ENCODE measurements at places on chromosomes 4 and X.
A peak's percentile ranks its signal among the peaks of the same experiment; 100 is the strongest.

- DNase-seq: no peak
Observed at GRCh38 chrX:15382813-15383212, 1.4 kb downstream of the VEGFD start.

- no peak for DNase-seq
Observed at GRCh38 chrX:39611468-39611867, 486.3 kb downstream of the BCOR start.

DNA sequence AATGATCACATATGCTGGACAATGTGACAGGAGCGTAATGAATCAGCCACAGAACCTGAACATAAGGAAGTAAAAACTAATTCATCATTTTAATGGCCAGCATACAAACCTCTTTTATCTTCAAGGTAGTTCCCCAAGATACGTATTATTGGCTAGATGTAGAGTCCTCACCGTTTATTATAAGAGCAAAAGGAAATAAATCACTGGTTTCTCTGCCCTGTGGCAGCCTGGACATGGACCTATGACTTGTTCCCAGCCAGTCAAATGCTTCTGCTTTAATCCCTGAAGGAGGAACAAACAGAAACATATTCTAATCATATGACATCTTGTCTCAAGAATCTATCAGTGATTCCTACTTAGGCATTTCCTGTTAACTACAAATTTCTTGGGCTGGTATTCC, 86.8 kb upstream of the FAM241A start:
- no peak for DNase-seq

DNA sequence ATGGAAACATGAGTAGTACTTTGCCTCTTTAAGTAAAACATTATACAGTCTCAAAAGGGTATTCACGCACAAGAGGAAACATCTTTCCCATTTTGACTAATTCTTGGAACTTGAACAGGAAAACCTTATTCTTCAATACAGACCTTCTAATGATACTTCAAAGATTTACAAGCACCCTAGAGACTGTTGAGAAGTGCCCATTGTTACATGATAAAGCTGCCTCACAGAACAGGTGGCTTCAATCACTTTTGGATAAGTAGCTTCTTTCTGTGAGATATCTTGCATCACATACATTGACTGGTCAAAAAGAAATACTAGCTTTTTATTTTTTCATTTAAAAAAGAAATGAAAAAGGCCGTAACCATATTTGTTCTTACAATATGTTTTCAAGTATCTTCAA, 219.4 kb downstream of the EPHA5 start:
- DNase-seq: no peak

DNA sequence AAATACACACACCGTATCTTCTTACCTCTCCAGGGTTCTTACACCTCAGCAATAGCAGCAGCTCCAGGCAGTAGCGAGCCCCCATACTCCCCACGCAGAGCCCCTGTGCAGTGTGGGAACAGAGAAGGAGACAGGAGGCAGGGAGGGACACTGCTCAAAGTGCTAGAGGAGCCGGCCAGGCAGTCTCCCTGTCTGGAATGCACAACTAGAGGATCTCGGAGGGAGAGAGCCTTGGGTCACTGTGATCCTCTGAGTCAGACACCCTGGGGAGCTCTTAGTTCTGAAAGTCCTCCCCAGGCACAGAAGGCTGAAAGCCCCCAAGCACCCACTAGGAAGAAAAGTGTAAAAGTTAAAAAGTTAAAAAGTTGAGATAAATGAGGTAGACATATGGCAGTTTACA, 16.0 kb downstream of the AMELX start:
- DNase-seq: no peak

DNA sequence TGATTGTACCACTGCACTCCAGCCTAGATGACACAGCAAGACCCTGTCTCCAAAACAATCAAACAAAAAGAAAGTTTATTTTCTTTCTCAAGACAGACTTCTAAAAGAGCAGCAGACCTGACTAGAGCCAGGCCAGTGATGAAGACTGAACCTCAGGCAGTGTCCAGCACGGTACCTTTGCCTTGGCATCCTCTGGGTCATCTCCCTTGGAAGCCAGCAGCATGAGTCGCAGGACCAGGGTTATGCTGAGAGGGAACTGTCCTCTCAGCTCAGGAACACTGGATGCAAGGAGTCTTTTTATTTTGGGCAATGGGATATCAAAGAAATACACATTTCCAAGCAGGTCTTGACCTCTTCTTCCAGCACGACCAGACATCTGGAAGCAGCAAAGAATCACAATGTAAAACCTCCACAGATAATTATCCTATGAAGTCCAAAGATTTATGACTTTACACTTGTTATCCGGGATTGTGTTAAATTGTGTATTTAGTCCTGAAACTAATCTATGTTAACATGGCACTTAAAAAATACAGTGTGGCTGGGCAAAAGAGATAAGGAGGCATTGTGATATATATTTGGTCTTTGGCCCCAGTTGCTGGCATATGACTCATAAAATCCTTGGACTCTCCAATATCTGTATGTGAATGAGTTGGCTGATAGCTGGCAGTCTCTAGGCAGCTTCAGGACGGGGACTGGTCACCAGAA, 66.0 kb upstream of the DDX60 start:
- DNase-seq: peak; percentile 56

GRCh38 chr4:48780865-48781214, 761 bp upstream of the FRYL start:
- DNase-seq: no peak

DNA sequence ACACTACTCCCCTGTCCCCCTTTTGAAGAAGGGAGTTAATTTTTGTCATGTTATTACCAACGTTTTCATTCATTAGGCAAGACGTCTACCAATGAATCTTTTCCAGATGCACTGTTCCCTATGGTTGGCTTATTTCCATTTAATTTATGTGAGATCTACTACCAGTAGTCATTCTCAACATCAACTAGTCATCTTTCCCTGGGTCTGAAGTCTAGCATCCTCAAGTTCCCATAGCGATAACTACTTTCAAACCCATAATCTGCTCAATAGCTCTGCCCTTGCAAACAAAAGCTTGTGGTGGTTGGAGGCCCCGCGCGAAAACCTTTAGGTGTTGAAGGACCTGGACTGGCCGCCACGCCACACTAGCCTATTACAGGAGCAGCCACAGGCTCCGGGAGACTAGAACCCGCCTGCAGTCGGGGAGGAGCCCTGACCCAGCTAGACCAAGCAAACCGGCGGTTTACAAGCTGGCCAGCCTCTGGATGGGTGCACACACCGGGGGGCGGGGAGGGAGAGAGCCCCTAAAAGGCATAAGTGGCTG, 746 bp downstream of the PPAT start:
- peak; percentile 63 for DNase-seq

- DNase-seq: no peak
Observed at GRCh38 chr4:57043347-57044251, 64.9 kb downstream of the POLR2B start.

GRCh38 chr4:108821351-108821930, 58.6 kb upstream of the ETNPPL start:
- no peak for DNase-seq

DNA sequence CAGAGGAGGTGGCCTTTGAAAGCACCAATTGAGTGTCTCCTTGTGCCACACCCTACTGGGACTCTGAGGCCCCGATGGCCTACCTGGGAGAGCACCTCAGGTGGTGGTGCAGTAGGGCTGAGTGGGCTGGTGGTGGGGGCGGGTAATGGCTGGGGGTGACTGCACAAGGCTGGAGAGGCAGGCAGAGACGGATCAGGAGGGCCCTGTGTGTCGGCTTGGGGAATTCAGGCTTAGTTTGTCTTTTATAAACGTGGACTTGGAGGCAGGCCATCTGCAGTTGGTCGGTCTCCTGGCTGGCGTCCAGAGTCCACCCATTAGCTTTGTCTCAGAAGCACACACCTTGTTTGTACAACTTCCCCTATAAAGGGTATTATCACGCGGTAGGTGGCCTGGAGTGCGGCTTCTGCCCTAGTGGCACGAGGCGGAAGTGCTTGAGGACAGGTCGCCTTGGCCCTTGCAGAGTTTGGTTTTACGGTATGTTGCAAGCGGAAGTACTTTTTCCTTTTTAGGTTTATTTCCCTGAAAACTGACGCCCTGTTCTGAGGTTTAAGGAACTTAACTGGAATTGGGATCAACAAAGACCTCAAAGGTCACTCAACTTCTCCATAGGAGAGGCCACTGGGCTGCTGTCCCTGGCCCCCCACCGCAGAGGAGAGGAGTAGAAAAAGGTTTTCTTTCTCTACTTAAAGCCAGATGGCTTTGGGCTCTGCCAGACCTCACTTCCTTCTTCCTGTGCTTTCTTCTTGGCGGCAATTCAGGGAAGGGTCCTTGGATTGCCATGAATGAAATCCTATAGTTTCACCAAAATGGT, 8.0 kb downstream of the TBC1D14 start:
- no peak for DNase-seq

GRCh38 chrX:55742649-55743048, 25.1 kb downstream of the RRAGB start:
- DNase-seq: no peak

DNA sequence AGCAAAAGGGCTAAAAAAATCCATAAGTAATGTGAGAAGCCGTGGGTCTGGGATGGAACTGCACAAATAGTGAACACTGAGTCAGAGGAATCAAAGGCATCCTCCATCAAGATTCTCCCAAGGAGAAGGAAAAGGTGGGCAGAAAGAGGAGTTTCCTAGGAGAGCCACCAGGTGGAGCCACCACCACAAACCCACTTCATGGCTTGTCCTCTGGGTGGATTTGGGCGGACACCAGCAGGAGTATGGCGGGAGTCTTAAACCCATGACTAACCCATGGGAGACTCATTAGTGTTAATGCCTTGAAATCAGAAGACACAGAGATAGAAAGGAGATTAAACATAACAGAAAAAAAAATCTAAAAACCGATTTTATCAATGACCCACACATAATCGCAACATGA, 147.7 kb downstream of the SH3KBP1 start:
- DNase-seq: peak; percentile 59

DNA sequence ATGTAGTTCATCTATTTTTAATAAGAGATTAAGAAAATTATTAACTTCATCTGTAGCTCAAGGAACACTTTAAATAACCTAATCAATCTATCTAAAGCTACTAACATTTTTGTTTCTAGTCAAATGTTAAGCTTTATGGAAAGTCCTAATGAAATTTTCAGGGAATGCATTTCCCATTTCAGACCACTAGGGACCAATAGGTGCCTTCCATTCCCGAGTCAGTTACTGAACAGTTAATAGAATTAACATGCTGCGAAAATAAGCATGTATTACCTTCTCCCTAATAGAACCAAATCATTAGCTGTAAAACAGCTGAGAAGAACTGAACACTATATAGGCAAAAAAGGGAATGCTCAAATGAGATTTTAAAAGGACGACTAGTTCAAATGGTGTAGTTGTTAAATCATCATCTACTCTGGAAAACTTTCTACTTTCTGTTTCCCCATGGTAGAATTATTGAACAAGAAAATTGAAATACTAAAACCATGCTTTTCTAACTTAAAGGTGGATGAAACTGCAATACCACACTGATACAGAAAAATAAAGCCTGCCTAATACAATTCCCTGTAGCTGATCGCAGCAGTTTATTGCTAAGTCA, 22.5 kb downstream of the STX18 start:
- peak; percentile 14 for DNase-seq

GRCh38 chr4:38703635-38704034, 39.6 kb downstream of the KLF3 start:
- DNase-seq: no peak

DNA sequence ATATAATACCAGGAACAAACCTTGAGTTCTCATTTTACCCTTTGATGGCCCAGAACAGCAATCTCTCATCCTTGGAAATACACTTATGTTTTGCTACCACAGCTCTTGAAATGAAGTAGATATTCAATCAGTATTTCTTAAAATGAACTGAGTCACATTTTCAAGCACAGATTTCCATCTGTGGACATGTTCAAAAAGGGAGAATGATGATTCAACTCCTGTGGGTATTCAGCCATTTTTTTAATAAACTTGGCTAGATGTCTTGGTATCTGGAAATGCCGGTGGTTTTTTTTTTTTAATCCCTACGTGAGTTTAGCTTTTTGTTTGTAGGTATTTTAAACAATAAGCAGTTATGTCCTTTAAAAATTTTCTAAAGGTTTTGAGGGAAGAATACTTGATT, 64.2 kb upstream of the TRPC5OS start:
- DNase-seq: no peak

- DNase-seq: no peak
Observed at GRCh38 chr4:159937595-159937994, 834.7 kb downstream of the RAPGEF2 start.

DNA sequence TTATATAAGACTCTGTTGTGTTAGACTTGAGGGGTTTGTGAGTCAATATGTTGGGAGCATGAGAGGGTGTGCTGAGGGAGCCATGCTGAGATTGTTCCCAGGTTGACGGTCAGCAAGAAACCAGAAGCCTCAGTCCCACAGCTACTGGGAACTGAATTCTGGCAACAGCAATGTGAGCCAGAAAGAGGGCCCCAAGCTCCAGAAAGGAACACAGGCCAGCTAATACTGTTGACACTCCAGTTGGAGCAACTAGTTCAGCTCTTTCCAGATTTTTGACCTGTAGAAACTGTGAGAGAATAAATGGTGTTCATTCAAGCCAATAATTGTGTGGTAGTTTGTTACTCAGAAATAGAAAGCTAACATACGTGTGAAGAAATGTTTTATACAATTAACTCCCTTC, 17.1 kb downstream of the ADH1A start:
- no peak for DNase-seq

GRCh38 chr4:73194064-73194463, 64.5 kb downstream of the ANKRD17 start:
- DNase-seq: no peak

GRCh38 chr4:20612313-20612712, 87.9 kb upstream of the PACRGL start:
- DNase-seq: peak; percentile 63

GRCh38 chr4:165439344-165439743, 60.5 kb downstream of the CPE start:
- DNase-seq: no peak

DNA sequence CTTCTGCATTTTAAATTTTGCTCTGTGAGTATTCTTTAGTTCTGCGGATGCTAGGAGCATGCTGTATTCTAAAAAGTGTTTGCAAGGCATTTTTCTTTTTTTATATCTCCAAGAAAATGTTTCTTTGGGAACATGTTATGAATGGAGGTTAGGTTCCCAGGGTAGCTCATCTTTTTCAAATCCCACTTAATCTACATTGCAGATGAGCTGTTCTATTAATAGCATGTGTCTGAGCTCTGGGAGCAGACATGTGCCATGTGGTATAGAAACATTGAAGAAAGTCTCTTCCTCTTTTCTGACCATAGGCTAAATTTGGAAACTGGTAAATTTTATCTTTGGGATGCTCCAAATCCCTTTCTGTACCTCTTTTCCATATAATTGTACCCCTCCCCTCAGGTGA, 23.2 kb downstream of the DIAPH2 start:
- DNase-seq: no peak

Data from RCC 7860 (cell line).